ENCODE measurements at places on chromosomes 2 and 18. TPM values are rescaled to one million over a fixed set of nuclear protein-coding genes. Genes with fewer than 3 reads are reported as not detected.

- no peak for DNase-seq
Observed at GRCh38 chr2:36409935-36410334, 54.4 kb downstream of the CRIM1 start.

Gene CABYR
- total RNA-seq = 7.8 TPM

DNA sequence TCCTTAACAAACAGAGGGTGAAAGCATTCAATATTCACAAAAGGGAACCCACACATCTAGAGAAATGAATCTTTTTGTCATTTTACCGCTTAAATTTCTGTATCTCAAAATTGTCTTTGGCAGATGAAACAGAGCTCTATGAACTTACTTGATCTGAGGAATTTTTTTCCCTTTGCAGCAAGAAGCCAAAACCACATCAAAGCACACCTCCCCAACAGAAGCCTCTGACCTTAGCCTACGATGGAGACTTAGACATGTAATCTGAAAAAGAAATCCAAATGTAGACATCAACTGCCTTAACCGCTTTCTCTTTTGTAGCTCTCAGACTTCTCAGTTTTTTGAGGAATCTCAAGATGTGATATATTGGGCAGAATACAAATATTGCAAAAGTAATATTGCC lies 287.9 kb upstream of the HNMT start:
- DNase-seq = no peak

- no peak for DNase-seq
Observed at GRCh38 chr18:49024804-49025421, 74.1 kb upstream of the SMAD7 start.

DNA sequence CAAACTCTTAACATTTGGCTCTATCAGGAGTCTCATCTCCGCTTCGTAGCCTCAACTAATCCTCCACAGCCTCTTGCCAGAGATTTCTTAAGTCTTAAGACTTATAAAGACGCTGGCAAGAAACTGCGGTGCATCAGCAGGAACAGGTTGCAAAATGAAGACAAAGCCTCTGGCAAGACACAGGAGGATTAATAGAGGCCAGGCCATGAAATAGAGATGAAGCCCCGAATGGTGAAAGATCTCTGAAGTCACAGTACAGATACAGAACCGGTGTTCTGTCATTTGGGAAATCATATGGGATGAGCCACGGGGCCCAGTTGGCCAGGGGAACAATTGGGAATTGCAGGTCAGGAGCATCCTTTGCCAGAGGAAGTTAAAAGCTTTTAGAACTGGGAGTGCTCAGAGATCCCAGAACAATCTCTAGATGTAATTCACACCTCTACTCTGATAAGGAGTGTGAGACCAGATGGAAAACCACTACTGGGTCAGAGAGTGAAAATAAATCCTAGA lies 190.9 kb upstream of the FOSL2 start:
- DNase-seq = no peak

DNA sequence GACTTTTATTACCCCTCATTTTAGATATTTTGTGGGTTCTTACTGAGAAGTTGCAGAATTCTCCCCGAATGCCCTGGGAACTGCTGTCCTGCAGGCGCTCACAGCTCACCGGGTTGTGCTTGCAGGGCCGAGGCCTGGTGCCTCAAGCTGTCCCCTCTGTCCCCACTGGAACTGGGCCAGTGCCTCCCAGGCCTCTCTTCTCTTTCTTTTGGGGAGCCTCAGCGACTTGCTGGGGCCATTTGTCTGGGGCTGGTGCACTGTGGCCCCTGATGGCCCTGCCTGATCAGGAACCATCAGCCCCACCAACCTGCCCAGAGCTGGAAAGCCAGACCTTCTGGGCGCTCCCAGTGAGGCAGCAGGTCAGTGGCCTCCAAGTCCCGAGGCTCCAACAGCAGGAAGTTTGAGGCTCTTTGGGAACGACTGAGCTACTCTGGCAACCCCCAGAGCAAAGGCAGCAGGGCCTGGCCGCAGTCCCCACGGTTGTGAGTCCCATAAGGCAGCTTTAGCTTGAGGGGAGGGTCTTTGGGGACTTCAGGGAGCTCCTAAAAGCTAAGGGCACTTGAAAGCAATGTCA lies 14.7 kb upstream of the NEU4 start:
- no peak for DNase-seq

DNA sequence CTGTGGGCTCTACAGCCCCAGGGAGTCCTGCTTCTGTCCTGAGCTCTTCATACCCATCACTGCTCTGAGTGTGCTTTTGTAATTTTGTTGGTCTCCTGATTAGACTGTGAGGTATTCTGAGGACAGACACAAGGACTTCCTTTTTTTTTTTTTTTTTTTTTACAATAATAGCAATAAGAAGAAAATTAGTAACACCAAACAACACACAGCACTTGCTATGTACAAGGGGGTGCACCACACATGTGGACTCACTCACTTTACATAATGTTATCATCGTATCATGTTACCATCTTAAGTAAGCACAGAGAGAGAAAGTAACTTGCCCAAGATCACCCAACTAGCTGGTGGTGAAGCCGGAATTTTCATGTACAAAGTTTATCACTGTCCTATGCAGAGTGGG lies 34.6 kb downstream of the MBP start:
- DNase-seq = peak; percentile 53

DNA sequence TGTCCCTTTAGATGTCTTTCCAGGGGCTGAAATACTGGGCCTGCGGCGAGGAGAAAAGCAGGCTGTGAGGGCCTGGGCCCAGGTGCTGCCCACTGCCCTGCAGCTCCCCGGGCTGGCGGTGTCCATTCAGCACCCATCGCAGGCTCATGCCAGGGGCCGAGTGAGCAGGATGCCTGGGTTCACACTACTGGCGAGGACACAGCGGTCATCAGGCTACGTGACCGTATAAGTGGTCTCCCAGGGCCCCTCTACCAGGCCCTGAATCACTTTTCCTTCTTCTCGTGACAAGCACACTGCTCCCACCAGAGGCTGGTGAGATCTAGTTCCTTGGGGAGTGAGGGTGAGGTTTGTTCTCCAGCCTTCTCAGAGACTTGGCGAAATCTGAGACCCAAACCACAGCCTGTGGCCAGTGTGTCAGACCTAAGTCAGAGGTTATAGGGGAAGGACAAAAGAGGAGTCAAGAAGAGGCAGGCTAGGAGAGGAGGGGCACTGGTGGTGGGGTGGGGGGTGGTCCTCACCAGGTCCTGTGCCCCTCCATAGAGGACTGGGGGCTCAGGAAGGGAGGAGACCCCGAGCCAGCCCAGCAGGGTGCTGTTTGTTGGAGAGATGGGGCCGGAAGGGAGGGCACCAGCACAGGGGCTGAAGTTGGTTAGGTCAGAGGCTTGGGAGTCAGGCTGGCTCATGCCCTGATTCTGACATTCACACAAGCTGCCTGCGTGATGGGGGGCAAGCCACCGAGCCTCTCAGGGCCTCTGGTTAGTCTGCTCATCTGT lies 6.6 kb upstream of the SEMA4C start:
- no peak for DNase-seq

GRCh38 chr2:67399144-67399543 lies 2.0 kb downstream of the ETAA1 start:
- no peak for DNase-seq
